ENCODE measurements at places on chromosomes 11 and 22.

DNA sequence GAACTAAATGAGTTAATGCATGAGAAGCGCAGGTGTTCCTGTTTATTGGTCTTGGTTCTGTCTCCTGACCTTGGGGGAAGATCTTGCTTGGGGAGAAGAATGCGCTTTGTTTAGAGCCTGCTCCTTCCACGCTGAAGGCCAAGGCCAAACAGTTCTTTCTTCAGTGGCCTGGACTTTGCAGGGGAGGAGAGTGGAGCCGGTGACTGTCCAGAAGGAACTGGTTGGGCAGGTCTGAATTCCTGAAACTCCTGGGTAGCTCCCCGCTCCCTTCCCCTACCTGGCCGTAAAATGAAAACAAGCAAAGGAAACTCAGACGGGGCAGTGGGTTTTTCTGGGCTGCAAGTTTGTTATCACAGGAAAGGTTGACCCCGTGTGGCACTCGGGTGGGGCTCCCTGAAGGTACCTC lies 3.6 kb downstream of the ARHGAP8 start:
- no peak for DNase-seq

DNA sequence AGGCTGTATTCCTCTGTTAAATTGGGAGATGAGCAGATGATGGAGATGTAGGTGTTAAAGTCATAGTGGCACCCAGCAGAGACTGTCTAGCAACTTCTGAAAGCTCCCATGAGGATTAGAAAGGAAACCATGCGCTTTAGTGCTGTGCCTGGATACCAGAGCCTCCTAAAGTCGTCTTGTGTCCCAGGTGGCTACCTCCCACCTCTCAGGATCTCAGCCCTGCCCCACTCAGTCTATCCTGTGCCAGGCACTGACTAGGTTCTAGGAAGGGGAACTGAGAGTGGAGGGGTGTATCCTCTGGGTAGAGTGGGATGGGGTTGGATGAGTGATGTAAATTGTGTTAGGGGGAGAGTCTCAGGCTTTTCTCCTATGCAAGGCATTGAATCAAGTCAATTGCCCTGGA lies 60.2 kb downstream of the KIAA1671 start:
- DNase-seq, result no peak

DNA sequence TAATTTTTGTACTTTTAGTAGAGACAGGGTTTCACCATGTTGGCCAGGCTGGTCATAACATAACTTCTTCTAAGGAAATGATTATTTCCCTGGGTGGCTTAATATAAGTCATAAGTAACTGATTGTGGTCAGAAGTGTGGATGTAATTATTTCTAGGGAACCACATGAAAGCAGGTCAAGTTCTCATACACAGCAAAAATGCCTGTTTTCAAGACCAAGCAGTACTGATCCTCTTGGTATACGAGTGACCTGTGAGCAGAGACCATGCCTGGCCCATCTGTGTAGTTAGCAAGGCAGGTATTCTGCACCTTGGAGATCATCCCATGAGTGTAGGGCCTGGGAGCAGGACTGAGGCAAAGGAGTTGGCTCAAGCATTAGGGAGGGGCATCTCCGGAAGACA lies 32.5 kb upstream of the NUCB2 start:
- no peak for DNase-seq

DNA sequence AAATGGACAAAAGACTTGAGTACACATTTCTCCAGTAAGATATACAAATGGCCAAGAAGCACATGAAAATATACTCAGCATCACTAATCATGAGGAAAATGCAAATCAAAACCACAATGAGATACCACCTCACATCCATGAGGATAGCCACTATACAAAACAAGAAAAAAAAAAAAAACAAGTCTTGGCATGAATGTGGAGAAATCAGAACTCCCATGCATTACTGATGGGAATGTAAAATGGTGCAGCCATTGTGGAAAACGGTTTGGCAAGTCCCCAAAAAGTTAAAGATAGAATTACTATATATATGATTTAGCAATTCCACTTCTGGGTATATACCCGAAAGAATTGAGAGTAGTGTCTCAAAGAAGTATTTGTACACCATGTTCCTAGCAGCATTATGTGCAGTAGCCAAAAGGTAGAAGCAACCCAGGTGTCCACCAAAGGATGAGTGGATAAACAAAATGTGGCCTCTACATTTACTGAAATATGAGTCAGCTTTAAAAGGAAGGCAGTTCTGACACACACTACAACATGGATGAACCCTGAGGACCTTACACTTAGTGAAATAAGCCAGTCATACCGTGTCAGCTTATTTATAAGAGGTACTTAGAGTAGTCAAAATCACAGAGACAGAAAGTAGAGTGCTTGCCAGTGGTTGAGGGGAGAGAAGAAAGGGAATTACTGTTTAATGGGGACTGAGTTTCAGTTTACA lies 146.3 kb downstream of the WNT7B start:
- no peak for DNase-seq

GRCh38 chr11:117883063-117883462 lies 6.6 kb upstream of the FXYD6 start:
- DNase-seq, result no peak

- no peak for DNase-seq
Measured at GRCh38 chr11:100010393-100010792, 676.7 kb upstream of the ARHGAP42 start.

GRCh38 chr11:106904826-106905225 lies 113.5 kb downstream of the GUCY1A2 start:
- no peak for DNase-seq

DNA sequence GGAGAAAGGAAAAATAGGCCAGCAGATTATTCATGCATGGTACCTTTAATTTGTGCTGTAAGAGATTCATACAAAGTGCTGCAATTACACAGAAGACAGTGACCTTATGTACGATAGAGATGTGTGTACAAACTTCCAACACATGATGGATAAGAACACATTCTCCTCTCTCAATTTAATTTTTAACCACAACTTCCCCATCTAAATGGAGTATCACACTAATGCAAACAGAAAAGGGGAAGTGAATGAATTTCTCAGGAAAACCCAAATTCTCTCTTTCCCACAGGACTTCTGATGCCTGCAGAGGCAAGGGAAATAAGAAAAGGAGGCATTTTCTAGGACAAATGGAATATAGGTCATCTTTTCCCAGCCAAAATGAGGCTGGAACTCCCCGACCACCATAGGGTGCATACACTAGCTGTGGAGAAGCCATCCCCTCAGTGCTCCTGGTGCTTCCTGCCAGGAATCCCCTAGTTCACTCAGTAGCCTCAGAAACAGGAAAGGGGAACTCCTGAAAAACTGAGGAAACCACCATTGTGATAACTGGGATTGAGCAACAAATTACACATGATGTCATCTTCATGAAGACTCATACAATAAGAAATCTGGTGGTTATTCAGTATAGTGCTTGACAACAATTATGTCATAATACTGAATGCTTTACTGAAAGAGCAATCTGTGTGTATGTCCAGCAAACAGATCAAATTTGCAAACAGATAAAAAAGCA lies 22.4 kb downstream of the MMP10 start:
- DNase-seq, result no peak

GRCh38 chr11:36500315-36500721 lies 9.8 kb downstream of the TRAF6 start:
- no peak for DNase-seq

DNA sequence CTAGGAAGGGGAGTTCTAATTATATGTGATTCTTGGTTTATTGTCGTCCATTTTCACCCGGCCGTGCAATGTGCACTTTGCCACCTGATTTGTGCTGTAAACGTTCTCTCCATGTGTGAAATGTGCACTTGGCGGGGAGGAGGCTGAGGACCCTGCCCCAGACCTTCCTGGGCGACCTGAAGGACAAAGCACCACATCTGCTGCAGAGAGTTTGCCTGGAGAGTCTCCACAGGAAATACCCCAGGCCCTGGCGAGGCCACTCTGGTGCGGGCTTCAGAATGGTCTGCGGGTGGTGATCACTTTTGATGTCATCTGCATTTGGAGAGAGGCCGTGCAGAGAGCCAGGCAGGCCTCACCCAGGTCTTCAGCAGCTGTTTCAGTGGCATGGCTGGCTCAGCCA lies 224.7 kb downstream of the BRD1 start:
- DNase-seq, result no peak

- no peak for DNase-seq
Measured at GRCh38 chr11:10456519-10456918, 1.5 kb downstream of the AMPD3 start.

GRCh38 chr11:121207485-121208115 lies 85.0 kb upstream of the SC5D start:
- DNase-seq, result no peak
